ENCODE measurements at places on chromosomes 3 and 15. TPM values are rescaled to one million over a fixed set of nuclear protein-coding genes. Genes with fewer than 3 reads are reported as not detected.

PROS1 gene
- total RNA-seq = 31.4 TPM

CLASP2 gene
- total RNA-seq = 98.8 TPM

GRCh38 chr3:15007681-15008141 is 57.4 kb downstream of the MRPS25 start:
- H3K36me3 ChIP-seq = no peaks in the 10 kb centered on the region
- no peaks in the 10 kb centered on the region for H3K27me3 ChIP-seq
- H3K4me1 ChIP-seq = peaks cover 7% of the 10 kb centered on the region
- no peak overlapping the region for H3K27ac ChIP-seq
- H3K4me3 ChIP-seq = no peak overlapping the region

LINGO1 gene
- total RNA-seq = 0.71 TPM

GRCh38 chr3:150141790-150142326 is 171.2 kb upstream of the PFN2 start:
- DNase-seq = no peak
- no peak overlapping the region for H3K4me3 ChIP-seq
- no peaks in the 10 kb centered on the region for H3K27me3 ChIP-seq
- H3K4me1 ChIP-seq = no peaks in the 10 kb centered on the region

GRCh38 chr3:168249550-168250414 is 154.1 kb upstream of the GOLIM4 start:
- H3K4me1 ChIP-seq = peaks cover 22% of the 10 kb centered on the region
- peak overlapping the region; percentile 28 for H3K27ac ChIP-seq
- no peaks in the 10 kb centered on the region for H3K36me3 ChIP-seq
- peak overlapping the region; percentile 55 for H3K4me3 ChIP-seq

GRCh38 chr15:98937413-98938104 is 70.0 kb downstream of the PGPEP1L start:
- H3K27me3 ChIP-seq = no peaks in the 10 kb centered on the region
- no peak for DNase-seq
- no peaks in the 10 kb centered on the region for H3K4me1 ChIP-seq

DNA sequence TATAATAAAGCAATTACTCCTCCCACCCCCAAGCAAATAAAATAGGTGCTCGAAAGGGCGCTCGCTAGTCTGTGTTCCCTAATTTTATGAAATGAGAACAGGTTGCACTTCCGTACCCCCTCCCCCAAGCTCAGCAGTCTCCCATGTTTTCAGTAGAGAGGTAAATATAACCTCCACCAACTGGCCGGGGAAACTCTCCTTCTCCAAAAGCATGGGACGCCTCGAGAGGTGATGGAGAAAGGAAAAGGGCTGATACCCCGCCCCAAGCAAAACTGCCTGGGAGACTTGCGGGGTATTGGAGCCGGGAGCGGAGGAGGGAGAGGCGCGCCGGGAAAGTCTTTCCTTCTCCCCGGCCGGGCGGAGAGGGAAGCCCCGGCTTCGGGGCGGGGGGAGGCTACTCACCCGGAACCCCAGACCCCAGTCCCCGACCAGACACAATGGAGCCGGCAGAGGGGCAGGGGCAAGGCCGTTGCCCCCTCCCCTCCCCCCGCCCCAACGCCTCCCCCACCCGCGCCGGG is 605 bp downstream of the DCUN1D1 start:
- DNase-seq = peak; percentile 68
- H3K27me3 ChIP-seq = no peaks in the 10 kb centered on the region
- no peaks in the 10 kb centered on the region for H3K4me1 ChIP-seq

DNA sequence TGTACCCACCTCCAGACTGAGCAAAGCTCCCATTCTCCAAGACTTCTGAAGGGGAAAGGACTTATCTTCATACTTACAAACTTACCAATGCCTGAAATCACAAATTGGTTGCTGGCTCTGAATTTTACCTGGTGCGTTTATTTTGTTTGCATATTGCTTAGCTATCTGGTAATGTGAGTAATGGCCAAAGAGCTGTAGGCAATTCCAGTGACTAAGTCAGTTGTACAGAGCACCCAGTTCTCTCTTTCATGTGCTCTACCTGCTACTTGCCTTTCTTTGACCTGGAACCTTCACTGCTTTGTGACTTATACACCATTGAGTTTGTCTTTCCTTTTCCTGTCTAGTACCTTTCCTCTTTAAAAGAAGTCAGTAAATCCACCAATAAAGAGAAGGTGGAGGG is 755.9 kb upstream of the LMCD1 start:
- no peaks in the 10 kb centered on the region for H3K36me3 ChIP-seq
- no peaks in the 10 kb centered on the region for H3K4me1 ChIP-seq
- DNase-seq = no peak
- H3K27ac ChIP-seq = no peak overlapping the region
- no peak overlapping the region for H3K4me3 ChIP-seq

GRCh38 chr3:143429628-143430514 is 310.3 kb downstream of the CHST2 start:
- H3K27me3 ChIP-seq = no peaks in the 10 kb centered on the region
- DNase-seq = no peak
- H3K4me1 ChIP-seq = no peaks in the 10 kb centered on the region
- no peaks in the 10 kb centered on the region for H3K36me3 ChIP-seq
- H3K27ac ChIP-seq = no peak overlapping the region

DNA sequence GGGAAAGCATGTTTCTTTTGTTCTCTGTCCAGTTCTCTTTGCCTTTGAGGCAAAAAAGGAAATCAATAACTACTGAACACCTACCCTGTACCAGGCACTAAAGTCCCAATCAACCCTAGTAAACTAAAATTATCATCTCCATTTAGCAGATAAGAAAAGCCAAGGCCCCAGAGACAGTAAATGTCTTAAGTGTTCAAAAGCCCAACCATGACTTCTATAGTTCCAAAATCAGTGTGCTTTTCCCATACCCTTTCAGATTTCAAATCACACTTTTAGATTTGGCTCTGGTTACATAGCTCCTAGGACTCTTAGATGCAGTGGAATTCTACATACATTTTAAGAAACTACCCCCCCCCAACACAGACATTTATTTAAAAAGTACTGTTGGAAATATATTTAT is 63.5 kb downstream of the UACA start:
- H3K27me3 ChIP-seq = no peaks in the 10 kb centered on the region
- peak overlapping the region; percentile 75 for H3K27ac ChIP-seq
- peaks cover 58% of the 10 kb centered on the region for H3K4me1 ChIP-seq
- no peaks in the 10 kb centered on the region for H3K36me3 ChIP-seq

DNA sequence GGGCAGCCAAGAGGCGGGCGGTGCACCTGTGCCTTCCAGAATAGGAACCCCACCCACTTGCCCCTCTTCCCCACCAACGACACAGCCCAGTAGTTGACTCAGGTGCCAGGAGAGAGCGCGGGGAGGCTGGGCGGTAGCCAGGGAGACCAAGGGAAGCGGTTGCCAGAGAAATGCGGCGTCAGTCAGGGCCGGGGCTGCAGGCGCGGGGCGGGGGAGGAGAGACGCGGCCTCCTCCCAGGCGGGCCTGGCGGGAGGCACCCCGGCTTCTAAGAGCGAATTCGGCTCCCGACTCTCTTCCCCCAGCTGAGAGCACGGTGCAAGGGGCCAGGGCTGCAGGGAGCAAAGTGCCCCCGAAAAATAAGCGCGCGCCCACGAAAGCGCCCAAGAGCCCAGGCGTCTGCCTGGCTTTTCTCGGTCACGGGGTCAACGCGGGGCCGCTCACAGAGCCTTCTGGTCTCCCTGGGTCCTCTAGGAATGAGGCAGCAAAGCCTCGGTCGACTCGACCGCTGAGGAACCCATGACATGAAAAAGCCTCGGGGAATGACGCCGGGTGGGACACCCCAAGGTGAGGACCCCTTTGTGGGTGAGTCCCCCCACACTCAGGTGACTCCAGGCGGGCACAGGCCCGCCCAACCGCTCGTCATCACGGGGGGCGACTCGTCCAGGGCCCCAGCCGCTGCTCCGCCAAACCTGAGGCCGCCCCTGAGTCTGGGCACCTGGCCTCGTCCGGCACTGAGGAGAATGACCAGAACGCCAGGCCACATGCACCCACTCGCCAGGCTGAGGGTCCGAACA is 716 bp downstream of the CPEB1 start:
- H3K4me3 ChIP-seq = peak overlapping the region; percentile 62
- DNase-seq = no peak
- H3K4me1 ChIP-seq = peaks cover 27% of the 10 kb centered on the region
- no peaks in the 10 kb centered on the region for H3K27me3 ChIP-seq

BTLA gene
- not detected for total RNA-seq

GPR15 gene
- total RNA-seq = not detected

ERC2 gene
- total RNA-seq = 1.2 TPM

GRCh38 chr15:26222781-26223180 is 359.7 kb upstream of the ATP10A start:
- no peak overlapping the region for H3K4me3 ChIP-seq
- DNase-seq = no peak
- no peaks in the 10 kb centered on the region for H3K27me3 ChIP-seq
- no peaks in the 10 kb centered on the region for H3K36me3 ChIP-seq
- H3K27ac ChIP-seq = no peak overlapping the region

PLA2G4E gene
- total RNA-seq = not detected

- DNase-seq = no peak
- no peaks in the 10 kb centered on the region for H3K4me1 ChIP-seq
- no peaks in the 10 kb centered on the region for H3K36me3 ChIP-seq
- no peak overlapping the region for H3K27ac ChIP-seq
- H3K27me3 ChIP-seq = no peaks in the 10 kb centered on the region
- no peak overlapping the region for H3K4me3 ChIP-seq
Observed at GRCh38 chr3:153462545-153462944, 300.5 kb downstream of the RAP2B start.

GRCh38 chr3:78277220-78277619 is 1237.3 kb downstream of the ROBO2 start:
- no peak for DNase-seq
- H3K27ac ChIP-seq = no peak overlapping the region
- no peaks in the 10 kb centered on the region for H3K27me3 ChIP-seq
- no peaks in the 10 kb centered on the region for H3K4me1 ChIP-seq

DNA sequence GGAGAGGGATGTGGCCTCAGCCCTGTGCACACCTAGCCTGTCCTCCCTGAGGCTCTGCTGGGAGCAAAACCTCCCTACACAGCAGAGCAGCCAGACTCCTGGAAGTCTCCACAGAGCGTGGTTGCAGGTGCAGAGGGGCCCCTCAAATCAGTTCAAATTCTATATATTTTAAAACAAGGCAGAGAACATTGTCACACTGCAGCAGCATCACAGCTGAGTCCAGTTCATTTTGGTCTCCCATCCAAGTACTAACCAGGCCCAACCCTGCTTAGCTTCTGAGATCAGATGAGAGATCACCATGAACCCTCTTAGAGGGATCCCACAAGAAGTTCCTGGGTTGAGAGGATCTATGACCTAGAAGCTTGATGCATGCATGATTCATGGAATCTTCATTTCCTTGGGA is 331.0 kb upstream of the RGMA start:
- no peak overlapping the region for H3K27ac ChIP-seq
- no peaks in the 10 kb centered on the region for H3K36me3 ChIP-seq
- H3K4me3 ChIP-seq = no peak overlapping the region
- no peaks in the 10 kb centered on the region for H3K27me3 ChIP-seq

SECISBP2L gene
- total RNA-seq = 47.6 TPM

DNA sequence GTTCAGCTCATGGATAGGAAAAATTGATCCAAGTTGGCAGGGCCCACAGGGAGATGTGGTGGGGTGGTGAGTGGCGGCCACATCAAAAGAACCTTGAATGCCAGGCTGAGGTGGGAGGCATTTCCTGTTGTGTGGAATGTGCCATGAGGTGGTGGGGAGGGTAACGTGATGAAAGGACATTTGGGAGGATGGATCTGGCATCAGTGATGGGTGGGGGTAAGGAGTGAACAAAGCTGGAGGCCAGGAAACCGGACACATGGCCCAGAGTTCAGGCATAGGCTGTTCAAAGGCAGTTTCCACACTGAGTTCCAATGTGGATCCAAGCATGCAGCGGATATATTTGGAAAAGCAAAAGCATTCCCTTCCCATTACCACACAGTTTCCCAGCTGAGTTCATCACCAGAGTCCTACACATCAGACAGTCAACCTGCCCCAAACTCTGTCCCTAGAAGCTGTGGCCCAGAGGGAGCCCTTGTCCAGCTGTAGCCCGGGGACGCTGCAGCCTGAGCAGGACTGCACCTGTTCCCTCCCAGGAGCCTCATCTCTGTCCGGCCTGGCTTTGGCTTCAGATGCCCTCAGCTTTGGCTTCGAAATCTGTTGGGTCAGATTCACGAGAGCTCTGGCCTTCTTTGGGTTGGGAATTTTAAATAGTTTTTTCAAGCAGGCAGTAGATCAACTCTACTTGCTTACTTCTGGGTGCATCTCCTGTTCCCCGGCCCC is 37.8 kb upstream of the GOLGA6B start:
- no peaks in the 10 kb centered on the region for H3K27me3 ChIP-seq
- no peaks in the 10 kb centered on the region for H3K4me1 ChIP-seq
- H3K27ac ChIP-seq = no peak overlapping the region
- no peak for DNase-seq
- H3K36me3 ChIP-seq = no peaks in the 10 kb centered on the region

DNA sequence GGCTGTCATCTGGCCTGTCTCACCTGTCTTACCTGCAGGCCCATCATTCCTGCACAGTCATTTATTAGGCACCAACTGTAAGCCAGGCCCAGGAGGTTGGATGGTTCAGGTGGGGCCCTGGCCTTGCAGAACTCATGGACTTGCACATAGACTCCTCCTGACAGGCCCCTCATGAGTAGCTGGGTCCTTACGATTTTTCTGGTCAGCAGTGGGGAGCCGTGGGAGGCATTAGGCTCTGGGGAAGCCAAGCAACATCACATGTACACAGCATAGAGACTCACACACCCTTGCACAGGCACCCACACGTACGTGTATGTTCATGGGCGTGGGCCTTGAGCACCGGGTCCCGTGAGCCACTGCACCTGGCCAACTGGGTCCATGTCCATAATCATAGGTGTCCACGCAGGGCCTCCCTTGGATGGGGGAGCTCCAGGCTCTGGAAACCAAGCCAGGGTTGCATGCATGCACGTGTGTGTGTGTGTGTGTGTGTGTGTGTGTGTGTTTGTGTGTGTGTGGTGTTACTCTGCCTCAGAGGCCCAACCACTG is 20.3 kb downstream of the CISH start:
- no peak overlapping the region for H3K4me3 ChIP-seq
- H3K4me1 ChIP-seq = no peaks in the 10 kb centered on the region
- peak overlapping the region; percentile 45 for H3K27ac ChIP-seq
- no peaks in the 10 kb centered on the region for H3K36me3 ChIP-seq
- no peak for DNase-seq
- H3K27me3 ChIP-seq = no peaks in the 10 kb centered on the region
